ENCODE measurements at places on chromosomes 11 and 22.

- no peak for DNase-seq
Observed at GRCh38 chr22:50621356-50621880, 6.5 kb downstream of the ARSA start.

GRCh38 chr11:44377914-44378321 is 68.0 kb upstream of the ALX4 start:
- no peak for DNase-seq

- DNase-seq, result peak; percentile 5
Observed at GRCh38 chr11:33920838-33921613, 29.1 kb upstream of the LMO2 start.

- no peak for DNase-seq
Observed at GRCh38 chr11:117381481-117382387, 54.1 kb downstream of the CEP164 start.

- DNase-seq, result no peak
Observed at GRCh38 chr11:102309621-102310541, 7.4 kb upstream of the BIRC3 start.

- no peak for DNase-seq
Observed at GRCh38 chr11:32148895-32149294, 58.0 kb downstream of the RCN1 start.

DNA sequence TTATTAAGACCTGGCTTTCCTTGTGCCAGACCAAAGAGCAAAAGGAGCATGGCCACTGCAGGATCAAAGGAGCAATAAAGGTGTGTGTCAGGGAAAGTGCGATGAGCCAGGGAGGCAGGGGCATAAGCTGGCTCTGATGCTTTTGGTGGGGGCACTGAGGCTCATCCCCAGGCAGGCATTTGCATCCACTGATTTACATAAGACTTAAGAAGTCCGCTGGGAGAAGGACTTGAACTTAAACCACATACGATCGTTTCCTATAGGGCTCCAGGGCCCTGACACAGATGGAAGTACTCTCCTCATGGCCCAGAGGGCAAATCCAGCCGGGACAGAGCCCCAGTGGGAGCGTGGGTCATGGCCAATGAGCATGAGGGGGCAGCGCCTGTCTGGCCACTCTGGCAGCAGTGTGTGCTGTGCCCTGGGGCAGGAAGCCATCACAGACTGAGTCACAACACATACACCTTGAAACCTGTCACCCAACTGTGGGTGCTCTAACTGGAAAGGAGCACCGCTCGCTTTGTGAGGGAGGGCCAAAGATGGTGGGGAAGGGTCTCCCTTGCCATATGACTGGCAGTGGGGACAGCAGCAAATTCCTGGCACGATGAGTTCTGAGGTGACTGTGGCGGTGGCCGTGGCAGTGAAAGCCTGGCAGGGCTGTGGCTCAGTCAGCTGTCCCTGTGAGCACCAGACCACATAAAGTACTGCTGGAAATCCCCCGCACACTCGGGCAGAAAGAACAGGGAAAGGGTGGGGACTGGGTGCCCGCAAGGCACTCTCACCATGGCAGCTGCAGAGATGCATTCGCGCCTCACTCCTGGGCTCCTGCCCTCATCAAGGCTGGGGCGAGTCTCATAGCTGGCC is 79.4 kb upstream of the LMO1 start:
- no peak for DNase-seq

GRCh38 chr11:43504316-43504950 is 145.7 kb downstream of the TTC17 start:
- no peak for DNase-seq

- no peak for DNase-seq
Observed at GRCh38 chr11:72343006-72343756, 91.2 kb downstream of the CLPB start.

GRCh38 chr11:93477684-93478234 is 65.4 kb downstream of the SMCO4 start:
- peak; percentile 19 for DNase-seq

DNA sequence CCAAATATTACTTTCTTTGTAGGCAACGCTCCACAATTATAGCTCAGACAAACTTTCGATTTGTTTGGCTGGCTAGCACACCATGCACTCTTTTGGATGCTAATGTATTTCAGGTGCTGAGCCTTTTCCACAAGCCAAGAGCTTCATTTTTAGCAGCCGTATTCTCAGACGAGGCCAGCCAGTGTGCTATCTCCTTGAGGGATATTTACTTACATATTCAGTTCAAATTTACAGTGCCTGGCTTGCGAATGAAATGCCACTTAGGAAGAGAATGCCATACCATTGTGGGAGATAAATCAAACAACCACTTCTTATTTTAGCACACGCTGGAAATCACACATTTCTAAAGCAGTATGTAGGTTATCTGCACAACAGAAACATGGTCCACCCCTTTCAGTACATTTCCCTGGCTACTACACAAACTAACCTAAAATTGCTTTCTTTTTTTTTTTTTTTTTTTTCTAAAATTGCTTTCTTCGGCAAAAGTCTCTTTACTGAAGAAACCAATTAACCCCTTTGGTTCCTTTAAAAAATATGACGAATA is 236.9 kb downstream of the CADM1 start:
- DNase-seq, result no peak

GRCh38 chr11:67158221-67158620 is 39.2 kb downstream of the KDM2A start:
- no peak for DNase-seq

GRCh38 chr11:77672264-77672663 is 34.7 kb upstream of the CLNS1A start:
- peak; percentile 92 for DNase-seq
